ENCODE measurements at places on chromosomes 12 and 14. TPM values are rescaled to one million over a fixed set of nuclear protein-coding genes. Genes with fewer than 3 reads are reported as not detected.
A peak's percentile ranks its signal among the peaks of the same experiment; 100 is the strongest.

GRCh38 chr12:41564816-41565215 is 376.7 kb downstream of the PDZRN4 start:
- no peak for DNase-seq

- no peak for DNase-seq
Measured at GRCh38 chr14:53537422-53538315, 384.5 kb upstream of the DDHD1 start.

- no peak for DNase-seq
Measured at GRCh38 chr14:52874389-52874788, 76.5 kb downstream of the FERMT2 start.

DNA sequence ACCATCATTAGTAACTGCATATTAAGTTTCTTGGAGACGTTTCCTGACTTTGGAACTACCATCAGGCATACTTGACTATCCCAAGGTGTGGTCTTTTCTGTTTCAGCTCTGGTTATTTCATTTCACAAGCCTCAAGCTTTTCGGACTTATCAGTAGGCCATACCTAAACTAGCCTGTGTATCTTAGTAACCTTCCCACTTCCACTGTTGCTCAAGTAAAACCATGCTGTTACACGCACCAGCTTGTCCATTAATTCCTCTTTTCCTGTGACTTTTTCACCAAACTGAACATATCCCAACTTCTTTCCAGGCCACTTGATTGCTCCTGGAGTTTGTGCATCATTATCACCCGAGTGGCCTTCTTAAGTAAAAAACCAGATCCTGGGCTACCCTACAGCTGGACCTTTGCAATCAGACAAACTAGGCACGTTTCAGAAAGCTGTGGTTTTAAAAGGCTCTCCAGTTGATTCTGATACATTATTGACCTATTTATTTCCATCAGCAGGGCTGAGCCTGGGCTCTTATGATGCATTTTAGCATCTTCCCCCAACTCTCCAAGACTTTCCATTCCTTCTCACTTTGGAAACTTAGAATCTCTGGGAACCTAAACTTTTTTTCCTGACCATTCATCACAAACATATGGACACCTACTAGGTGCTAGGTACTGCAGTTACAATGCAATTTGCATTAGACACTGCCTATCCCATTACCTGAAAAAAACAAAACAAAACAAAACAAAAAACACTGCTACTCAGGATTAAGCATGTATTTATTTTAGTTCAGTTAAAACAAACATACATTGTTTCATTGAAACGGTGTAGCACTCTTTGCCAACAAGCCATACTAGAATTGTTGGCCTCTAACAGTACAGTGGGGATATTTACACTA is 14.9 kb downstream of the SLC38A2 start:
- DNase-seq = no peak

DNA sequence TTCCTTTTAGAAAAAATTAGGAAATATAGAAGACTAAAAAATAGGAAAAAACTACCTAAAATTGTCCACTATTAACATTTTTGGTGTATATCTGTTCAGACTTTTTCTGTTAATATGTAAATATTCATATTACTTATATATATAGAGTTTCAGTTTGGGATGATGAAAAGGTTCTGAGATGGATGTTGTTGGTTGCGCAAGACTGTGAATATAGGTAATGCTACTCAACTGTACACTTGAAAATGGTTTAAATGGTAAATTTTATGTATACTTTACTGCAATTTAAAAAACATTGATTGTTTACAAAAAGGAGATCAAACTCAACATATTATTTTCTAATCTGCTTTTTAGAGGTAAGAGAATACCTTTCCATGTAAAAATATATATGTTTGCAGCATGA is 200.9 kb downstream of the RAD51B start:
- no peak for DNase-seq

DNA sequence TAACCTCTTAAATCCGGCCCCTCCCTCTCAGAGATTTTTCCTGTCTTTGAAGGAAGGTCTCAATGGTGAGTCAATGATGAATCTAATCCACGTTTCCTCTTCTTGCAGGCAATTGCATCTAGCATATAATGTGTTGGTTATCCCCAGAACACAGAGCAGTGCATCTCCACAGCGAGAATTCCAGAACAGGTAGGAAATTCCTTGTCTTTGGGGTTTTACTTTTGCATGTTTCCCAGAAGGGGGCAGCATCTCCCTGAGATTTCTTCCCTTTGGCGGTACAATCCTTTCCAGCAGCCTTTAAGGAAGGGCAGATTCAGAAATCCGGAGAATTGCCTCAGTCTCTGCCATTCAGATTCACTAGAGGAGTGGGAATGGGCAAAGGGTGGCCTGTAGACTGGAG is 128.0 kb downstream of the KCNA5 start:
- no peak for DNase-seq

GRCh38 chr14:70266157-70266556 is 77.4 kb upstream of the SLC8A3 start:
- DNase-seq = no peak

- peak; percentile 73 for DNase-seq
Measured at GRCh38 chr12:119179335-119180021, 747 bp downstream of the HSPB8 start.

DNA sequence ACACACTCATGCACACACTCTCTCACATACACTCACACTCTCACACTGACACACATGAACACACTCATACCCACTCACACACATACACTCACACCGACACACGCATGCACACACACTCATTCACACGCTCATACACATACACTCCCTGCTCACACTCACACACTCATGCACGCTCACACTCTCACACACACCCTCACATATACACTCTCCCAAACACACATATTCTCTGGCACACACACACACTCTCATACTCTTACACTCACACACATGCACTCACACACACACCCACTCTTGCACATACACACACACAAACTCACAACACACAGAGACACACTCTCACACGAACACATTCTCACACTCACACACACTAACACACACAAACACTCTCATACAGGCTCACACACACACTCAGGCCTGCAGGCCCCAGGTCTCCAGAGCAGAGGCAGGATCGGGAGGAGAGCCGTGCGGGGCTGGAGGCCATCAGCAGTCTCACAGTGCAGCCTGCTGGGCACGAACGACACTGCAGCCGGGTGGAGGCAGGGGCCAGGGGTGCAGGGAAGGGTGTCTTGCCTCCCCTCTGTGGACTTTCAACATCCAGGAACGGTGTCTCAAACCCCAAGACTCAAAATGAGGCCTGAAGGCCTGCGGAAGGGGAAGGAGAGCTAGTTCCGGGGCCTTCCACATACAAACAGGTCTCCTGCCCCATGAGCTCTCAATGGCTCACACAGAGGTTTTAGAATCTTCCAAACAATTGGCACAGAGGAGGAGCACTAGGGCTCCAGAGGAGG is 148.7 kb downstream of the ANO2 start:
- peak; percentile 64 for DNase-seq

DNA sequence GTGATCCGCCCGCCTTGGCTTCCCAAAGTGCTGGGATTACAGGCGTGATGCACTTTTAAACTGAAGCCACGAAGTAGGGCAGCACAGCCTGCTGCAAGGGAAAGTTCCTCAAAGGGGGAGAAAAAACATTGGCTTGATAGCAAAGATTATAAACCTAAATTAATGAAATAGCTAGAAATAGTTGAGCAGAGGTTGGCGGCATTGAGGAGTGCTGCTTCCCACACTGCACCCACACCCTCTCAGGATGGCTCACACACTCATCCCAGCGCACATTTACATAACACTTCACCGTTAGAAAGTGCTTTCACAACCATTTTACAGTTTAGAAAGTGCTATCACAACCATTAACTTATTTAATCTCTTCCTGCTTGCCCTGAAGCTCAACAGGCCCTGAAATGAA is 44.4 kb upstream of the TCL1A start:
- no peak for DNase-seq

- DNase-seq = peak; percentile 77
Measured at GRCh38 chr12:3041558-3042164, 35.5 kb upstream of the TSPAN9 start.

DNA sequence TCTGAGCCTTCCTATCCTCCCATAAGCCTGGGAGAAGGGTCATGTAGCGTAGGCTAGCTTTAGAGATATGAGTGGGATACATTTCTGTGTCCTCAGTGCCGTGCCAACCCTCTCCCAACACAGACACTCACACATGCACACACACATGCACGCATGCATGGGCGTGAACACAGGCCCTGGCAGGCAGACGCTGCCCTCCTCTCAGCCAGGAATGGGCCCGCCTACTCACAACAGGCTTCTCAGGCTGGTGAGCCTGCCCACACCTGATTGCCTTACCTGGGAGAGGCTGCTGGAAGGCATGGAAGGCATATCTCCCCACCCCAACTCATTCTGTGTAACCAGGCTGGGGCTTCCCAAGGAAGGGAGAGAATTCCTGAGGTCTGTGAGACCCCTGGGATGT is 12.8 kb upstream of the ACVR1B start:
- DNase-seq = no peak

DNA sequence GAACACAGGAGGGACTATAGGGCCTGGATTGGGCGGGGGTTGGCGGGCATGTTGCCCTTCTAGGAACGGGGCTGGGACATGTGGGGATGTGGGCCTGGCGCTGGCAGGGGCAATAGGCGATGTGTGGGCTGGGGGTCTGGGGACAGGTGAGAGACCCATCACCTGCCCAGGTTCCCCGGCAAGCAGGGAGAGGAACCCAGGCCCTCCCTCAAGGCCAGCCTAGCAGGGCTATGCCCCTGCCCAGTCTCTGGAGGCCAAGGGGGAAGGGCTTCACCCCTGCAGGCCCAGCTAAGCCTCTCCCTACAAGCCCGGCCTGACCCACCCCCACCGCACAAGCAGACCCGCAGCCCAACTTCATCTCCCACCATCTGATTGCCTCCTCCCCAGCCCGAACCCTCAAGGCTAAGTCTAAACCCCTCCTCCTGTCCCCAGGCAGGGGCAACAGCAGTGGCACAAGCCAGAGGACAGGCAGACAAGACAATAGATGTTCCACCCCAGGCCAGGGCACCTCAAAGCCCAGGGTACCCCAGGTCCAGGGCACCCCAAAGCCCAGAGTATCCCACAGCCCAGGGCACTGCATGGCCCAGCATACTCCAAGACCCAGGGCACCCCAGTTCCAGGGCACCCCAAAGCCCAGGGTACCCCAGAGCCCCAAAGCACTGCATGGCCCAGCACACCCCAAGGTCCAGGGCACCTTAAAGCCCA is 6.5 kb downstream of the JAG2 start:
- no peak for DNase-seq

DNA sequence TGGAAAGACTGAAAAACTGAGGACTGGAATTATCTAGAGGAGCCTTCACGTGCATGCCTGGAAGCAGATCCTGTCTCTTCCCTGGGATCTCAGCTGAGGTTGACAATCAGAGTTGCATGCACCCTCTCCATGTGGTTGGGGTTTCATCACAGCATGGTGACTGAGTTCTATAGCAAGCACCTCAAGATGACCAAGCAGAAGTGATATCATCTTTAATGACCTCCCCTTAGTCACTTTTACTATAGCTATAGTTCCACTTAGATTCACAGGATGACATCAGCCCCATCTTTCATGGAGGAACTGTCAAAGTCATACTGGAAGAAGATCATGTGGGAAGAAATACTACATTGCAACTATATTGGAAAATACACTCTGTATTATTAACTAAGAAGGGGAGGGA is 105.8 kb upstream of the ATXN7L3B start:
- no peak for DNase-seq

DNA sequence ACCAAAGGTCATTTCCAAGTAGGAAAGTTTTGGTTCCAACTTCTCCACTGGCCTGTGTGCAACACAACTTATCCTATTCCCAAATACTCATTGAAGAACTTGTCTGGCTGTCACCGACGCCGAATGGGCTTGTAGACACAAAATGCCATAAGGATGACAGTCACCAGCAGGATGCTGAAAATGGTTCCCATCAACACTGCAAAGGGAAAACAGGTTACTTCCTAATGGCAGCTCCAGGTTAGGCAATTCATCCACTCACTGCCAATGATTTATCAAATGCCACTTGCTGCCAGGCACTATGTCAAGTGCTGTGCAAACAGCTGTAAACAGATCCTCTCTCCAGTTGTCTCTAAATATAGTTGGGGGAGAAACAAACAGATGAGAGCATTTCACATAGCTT is 6.1 kb downstream of the C12orf76 start:
- DNase-seq = no peak

- no peak for DNase-seq
Measured at GRCh38 chr12:42698213-42698612, 108.7 kb upstream of the PRICKLE1 start.

DNA sequence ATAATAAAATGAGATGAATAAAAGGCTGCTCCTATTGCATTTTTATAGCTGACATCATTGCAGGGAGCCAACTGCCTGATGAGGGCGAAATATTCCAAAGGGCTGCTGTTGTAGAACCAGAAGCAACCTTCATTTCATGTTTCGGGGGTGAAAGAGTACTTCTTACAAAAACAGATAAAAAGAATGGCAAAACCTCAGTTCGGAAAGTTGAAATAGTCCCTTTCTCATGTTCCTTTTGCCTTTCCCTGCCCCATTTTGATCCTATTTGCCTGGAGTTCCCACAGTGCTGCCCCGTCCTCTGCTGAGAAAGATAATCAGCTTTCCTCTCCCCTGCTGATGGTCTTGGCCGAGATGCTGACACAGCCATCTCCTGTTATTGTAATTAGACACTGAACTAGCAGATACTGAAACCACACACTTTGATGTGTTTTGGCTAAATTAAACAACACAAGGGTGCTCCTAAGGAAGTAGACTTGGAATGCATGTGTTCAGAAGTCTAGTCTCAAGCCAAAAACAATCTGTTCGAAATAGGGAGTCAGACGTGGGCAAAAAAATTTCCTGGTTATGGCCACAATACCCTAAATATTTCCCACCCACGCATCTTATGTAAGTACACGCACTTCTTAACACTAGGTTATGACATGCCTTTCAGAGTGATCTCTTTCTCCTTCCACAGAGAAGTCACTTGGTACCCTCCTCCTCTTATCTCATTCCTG is 117.2 kb downstream of the PPM1H start:
- no peak for DNase-seq

DNA sequence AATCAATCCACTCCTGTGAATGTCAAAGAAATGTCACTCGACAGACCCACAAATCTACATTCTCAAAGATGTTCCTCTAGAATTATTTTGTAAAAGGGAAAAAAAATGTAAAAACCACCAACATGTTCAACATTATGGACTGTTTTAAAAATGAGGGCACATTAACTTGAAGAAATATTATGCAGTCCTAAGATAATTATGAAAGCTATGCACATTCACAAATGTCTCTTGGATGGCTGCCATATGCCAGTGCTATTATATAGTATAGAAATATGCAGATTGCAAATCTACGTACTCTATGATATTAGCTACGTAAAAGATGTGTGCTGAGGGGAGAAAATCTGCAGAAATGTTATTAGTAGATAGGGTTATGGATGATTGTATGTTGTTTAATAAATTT is 334.2 kb downstream of the BMP4 start:
- no peak for DNase-seq

GRCh38 chr12:101859664-101860607 is 17.4 kb upstream of the DRAM1 start:
- DNase-seq = no peak

GRCh38 chr12:95184121-95184520 is 33.1 kb downstream of the FGD6 start:
- DNase-seq = no peak

GRCh38 chr14:87975636-87976035 is 17.3 kb downstream of the GALC start:
- no peak for DNase-seq

Gene SCNN1A
- total RNA-seq = 0.46 TPM

Gene CIT
- total RNA-seq = 1.1 TPM

Gene ACOT4
- 0.97 TPM for total RNA-seq

Gene KCNJ8
- total RNA-seq = 57.0 TPM

Gene MMP14
- 26.0 TPM for total RNA-seq
